KG1 (cell line): ENCODE measurements at places on chromosomes 13 and 19.

DNA sequence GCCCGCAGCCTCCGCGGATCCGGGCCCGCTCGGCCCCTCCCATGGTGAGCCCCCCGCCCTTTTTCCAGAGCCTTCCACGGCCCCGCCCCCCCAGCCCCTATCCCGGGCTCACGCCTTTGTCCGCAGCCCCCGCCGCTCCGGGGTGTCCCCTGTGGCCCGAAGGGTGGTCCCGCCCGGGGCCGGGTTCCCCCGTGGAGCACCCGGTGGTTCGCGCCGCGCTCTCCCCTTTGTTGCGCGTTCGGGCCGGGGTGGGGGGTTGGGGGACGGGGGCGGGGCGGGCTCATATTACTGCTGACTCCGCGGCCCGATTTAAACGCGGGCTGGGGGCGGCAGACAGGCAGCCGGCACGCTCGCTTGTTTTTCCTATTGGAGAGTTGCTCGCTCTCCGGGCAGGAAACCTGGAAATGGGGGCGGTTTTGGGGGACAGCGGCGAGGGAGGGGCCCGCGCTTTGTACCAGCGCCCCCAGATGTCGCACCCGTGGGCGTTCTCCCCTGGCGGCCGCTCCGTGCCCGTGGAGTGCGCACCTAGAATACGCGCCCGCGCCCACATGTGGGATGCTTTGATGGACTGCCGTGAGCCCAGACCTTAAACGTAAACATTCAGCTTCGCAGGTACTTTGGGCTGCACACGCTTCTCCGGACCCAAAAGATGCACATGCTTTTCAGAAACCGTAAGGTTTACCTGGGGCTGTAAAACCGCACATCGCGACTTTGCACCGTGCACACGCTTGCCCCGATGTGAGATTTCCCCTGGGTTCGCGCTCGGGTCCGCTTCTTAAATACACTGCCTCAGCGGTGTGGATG, 699 bp downstream of the PTOV1 start:
- no peak for DNase-seq

DNA sequence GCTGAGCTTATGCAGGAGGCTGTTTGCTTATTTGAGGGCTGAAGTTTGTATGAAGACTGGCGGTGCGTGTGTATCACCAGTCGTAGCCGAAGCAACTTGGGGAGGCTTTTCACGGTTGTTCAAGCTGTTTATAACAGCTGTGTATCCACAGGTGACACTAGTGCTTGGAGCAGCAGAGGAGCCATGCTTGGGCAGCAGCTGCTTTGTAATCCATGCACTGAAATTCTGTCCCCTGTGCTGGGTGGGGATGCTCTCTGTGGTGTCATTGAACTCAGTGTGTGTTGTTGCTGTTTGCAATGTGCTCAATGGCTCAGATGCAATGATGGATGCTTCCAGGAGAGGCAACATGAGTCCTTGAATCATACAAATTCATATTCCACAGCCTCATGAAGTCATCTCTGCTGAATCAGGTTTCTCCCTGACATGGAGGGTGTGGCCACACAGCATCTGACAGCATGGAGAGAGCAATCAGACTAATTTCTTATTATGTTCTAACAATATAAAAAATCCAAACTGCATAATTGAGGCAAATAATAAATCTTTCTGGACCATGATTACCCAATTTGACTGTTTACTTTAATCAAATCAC, 18.8 kb upstream of the GTF3A start:
- DNase-seq = no peak

- no peak for DNase-seq
Observed at GRCh38 chr19:19628501-19629134, 598 bp upstream of the LPAR2 start.

GRCh38 chr19:52221831-52222375, 32.1 kb downstream of the PPP2R1A start:
- DNase-seq = no peak

DNA sequence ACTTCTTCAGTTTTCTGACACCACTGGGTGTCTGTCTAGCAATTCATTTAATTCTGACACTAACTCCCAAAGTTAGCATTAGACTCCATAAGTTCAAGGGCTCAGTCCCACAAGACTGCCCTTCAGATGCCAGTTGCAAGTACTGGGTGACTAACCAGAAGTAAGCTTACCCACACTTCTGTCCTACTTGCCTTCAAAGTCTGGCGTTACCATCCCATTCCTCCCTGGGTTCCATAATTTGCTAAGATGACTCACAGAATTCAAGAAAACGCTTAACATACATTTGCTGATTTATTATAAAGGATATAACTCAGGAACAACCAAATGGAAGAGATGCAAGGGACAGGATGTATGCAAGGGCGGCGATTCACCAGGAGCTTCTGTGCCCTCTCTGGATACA, 45.5 kb upstream of the NPAS1 start:
- no peak for DNase-seq

DNA sequence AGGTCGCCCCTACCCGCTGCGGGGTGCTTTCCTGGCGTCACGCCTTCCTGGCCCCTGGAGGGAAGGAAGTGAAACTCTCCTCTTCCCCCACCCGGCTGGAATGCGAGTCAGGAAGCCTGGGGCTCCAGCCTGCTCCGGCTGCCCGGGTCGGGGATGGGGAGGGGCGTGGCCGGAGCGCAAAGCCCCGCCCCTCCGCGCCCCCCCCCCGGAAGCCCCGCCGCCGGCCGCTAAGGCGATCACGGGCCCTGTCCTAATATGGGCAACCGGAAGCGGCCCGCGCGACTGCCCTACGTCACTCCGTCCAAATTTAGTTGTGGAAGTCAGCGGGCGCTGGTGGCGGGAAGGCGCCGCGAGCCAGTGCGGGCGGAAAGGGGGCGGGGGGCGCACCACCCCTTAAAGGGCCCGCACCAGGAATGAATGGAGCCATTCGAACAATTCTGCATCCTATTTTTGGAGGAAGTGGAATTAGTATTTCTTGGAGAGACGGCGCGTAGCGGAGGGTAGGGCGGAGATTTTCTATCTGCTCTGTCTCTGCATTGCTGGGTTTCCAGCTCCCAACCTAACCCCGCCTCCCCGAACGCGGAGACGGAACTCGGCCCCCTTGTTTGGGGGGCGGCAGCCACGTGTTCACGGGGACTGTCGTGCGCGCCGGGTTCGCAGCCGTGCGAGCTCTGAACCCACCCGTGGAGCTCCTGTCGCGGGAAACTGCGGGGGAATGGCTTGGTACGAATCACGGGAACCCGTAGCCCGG, 1.6 kb downstream of the IER2 start:
- DNase-seq = peak; percentile 91

GRCh38 chr19:13189600-13189999, 39.4 kb downstream of the IER2 start:
- DNase-seq = no peak

GRCh38 chr19:31113293-31113692, 235.9 kb downstream of the TSHZ3 start:
- DNase-seq = no peak

DNA sequence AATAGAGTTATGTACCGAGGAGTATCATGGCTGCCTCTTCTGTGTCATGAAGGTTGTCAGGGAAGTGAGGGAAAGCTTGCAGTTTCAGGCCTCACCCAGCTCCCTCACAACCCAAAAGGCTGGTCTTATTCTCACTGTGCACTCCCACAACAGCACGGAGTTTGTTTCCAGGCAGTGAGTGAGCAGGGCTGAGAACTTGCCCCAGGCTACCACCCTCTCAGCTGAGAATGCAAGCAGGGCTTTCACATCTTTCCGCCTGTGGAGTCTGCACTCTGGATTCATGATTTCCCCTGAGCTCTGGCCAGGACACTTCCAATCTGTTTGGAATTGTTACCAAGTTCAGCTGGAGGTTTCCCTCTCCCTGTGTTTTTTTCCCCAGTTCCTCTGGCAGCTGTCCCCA, 2284.7 kb upstream of the PCDH20 start:
- no peak for DNase-seq

GRCh38 chr13:39457274-39457673, 145.7 kb downstream of the LHFPL6 start:
- DNase-seq = no peak

DNA sequence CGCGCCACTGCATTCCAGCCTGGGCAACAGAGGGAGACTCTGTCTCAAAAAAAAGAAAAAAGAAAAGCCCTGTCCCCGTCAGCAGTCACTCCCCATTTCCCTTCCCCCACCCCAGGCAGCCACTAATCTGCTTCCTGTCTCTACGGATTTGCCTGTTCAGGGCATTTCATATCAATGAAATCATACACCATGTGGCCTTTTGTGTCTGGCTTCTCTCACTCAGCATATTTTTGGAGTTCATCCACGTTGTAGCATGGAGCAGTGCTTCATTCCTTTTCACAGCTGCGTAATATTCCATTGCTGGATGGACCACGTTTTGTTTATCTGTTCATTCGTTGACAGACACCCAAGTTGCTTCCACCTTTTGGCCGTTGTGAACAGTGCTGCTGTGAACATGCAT, 36.1 kb upstream of the KLF2 start:
- DNase-seq = no peak
